ENCODE measurements at places on chromosomes 4 and X. TPM values are rescaled to one million over a fixed set of nuclear protein-coding genes. Genes with fewer than 3 reads are reported as not detected.

Gene SHROOM2
- 11.8 TPM for total RNA-seq

Gene EGFL6
- not detected for total RNA-seq

Gene S100G
- not detected for total RNA-seq

Gene DHRSX
- 27.1 TPM for total RNA-seq

Gene TAPT1
- total RNA-seq: 19.9 TPM

Gene MCUB
- total RNA-seq: 35.2 TPM

Gene PNMA6E
- total RNA-seq: not detected

DNA sequence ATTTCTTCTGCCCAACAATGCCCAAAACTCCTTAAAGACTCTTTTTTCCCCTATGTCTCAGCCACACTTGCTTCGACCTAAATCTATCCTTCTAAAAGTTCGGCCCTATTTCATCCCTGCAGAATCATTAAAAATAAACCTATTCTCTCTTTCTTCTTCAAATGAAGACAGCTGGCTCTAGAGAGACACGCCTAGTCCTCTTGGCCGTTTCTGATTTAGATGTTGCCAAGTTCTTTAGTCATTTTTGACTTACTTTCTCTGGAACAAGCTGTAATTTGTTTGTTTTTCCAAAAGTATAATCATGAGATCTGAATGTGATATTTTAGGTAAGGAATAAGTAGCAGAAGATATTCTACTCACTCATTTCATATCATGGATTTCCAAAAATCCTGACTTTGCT is 211.6 kb downstream of the CENPC start:
- no peak for DNase-seq
- H3K36me3 ChIP-seq: no peaks in the 10 kb centered on the region
- H3K4me1 ChIP-seq: no peaks in the 10 kb centered on the region
- H3K27me3 ChIP-seq: peaks cover 3% of the 10 kb centered on the region

GRCh38 chr4:183142571-183143550 is 43.8 kb downstream of the WWC2 start:
- peaks cover 18% of the 10 kb centered on the region for H3K4me1 ChIP-seq
- no peak overlapping the region for H3K4me3 ChIP-seq
- H3K36me3 ChIP-seq: no peaks in the 10 kb centered on the region
- H3K27me3 ChIP-seq: no peaks in the 10 kb centered on the region
- no peak overlapping the region for H3K27ac ChIP-seq

DNA sequence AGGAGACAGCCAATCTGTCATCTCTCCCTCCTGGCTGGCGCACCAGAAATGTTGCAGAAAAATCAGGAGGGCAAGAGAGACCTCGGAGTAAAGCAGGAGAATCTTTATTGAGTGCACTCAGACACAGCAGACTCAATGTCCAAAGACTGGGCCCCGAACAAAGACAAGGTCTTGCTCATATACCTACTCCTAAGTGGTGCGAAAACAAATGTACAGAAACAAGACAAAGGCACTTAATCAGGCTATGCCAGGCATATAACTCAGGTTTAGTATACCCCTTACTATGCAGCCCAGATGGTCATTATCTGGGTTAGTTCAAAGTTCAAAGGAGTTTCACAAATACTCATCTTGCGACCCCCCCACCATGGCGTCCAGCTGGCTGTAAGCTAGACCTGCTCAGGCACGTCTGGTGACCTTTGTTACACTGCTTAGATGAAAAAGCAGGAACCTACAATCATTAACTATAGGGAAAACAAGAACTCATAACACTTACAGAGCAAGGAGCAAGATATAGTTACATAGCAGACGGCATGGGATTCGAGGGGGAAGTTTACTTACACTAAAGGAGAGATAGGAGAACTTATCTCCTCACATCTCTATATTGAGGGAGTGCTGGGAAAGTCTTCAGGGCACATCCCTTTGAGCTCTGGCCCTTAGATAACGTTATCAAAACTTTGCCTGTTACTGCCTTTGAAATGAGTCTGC is 27.5 kb downstream of the SULT1E1 start:
- no peak overlapping the region for H3K4me3 ChIP-seq
- H3K27ac ChIP-seq: no peak overlapping the region
- no peaks in the 10 kb centered on the region for H3K36me3 ChIP-seq
- peaks cover 15% of the 10 kb centered on the region for H3K4me1 ChIP-seq

DNA sequence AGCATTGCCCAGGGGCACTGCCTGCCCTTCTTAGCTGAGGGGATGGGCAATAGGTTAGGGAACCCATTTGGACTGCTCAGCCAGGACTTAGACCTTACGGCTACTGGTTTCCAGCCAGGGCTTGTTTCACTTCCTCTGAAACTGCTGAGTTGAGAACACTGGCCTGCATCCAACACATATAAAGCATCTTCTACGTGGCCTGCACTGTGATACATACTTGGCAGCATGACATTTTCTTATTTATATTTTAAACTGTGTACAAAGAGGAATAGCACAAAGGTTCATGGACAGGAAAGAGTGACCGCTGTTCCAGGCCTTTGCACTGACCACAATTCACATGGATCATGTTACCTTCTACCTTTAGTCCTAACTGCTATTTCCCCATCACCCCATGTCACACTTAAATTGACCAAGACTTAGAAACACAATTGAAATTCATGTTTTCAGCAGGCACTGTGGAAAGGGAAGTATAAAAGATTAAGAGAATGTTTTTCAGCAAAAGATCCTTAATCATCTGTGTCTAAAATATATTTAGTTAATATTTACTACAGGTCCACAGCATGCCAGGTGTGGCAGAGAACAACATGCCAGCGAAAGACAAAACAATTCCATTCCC is 43.7 kb downstream of the NLGN4X start:
- H3K36me3 ChIP-seq: no peaks in the 10 kb centered on the region
- no peak for DNase-seq
- H3K4me3 ChIP-seq: no peak overlapping the region

DNA sequence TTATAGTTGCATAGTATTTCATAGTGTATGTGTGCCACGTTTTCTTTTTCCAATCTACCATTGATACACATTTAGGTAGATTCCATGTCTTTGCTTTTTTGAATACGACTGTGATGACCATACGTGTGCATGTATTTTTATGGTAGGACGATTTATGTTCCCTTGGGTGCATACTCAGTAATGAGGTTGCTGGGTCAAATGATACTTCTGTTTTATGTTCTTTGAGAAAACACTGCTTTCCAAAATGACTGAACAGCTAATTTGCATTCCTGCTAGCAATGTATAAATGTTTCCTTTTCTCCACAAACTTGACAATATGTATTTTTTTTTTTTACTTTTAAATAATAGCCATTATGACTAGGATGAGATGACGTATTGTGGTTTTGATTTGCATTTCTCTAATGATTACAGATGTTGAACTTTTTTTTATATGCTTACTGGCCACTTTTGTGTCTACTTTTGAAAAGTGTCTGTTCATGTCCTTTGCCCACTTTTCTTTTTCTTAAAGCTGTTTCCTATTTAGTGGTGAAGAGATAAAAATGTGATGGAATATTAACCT is 969.5 kb upstream of the NDST4 start:
- no peaks in the 10 kb centered on the region for H3K36me3 ChIP-seq
- DNase-seq: no peak

GRCh38 chr4:100360211-100360610 is 157.6 kb downstream of the EMCN start:
- H3K27ac ChIP-seq: no peak overlapping the region
- no peak for DNase-seq
- H3K4me1 ChIP-seq: peaks cover 14% of the 10 kb centered on the region
- no peak overlapping the region for H3K4me3 ChIP-seq
- H3K27me3 ChIP-seq: no peaks in the 10 kb centered on the region

DNA sequence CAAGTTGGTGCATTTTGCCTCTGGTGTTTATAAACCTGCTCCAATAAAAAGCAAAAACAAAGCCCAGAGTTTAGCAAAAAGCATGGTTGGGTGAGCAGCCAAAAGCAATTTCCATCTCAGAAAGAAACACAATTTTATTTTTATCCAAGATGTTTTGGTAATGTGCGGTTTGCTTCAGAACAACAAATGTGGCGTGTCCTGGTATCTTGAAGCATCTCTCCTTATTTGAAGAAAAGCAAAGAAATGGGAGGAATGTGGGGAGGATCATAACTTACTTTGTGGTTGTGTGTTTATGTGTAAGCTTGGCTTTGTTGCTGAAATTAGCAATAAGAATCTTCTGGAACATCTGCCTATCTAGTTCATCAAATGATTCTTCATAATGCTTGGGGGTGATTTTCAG is 88.3 kb upstream of the DDX3X start:
- no peaks in the 10 kb centered on the region for H3K27me3 ChIP-seq
- H3K27ac ChIP-seq: no peak overlapping the region
- no peaks in the 10 kb centered on the region for H3K4me1 ChIP-seq
- no peak overlapping the region for H3K4me3 ChIP-seq

DNA sequence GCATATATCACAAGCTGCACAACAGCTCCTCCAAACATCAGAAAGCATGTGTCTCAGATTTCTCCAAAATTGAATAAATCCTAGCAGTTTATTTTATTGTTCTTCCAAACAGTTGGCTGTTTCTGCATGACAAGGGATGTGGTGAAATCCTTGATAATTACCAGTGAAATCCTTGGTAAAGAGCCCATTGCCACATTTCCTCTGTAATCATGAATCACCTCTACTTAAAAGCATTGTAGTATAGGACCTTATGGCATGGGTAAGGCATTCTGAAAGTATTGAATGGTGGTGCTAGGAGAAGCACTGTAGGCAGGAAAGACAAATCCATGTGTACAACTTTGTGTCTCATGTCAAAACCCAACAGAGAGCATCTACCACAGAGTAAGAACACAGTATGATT is 135.8 kb upstream of the NDST3 start:
- no peaks in the 10 kb centered on the region for H3K27me3 ChIP-seq
- no peaks in the 10 kb centered on the region for H3K4me1 ChIP-seq
- DNase-seq: no peak
- H3K36me3 ChIP-seq: no peaks in the 10 kb centered on the region
- no peak overlapping the region for H3K27ac ChIP-seq
- H3K4me3 ChIP-seq: no peak overlapping the region

- no peaks in the 10 kb centered on the region for H3K36me3 ChIP-seq
- no peak for DNase-seq
- no peak overlapping the region for H3K27ac ChIP-seq
- no peak overlapping the region for H3K4me3 ChIP-seq
- H3K27me3 ChIP-seq: no peaks in the 10 kb centered on the region
Observed at GRCh38 chrX:41452565-41453356, 5.6 kb downstream of the NYX start.

DNA sequence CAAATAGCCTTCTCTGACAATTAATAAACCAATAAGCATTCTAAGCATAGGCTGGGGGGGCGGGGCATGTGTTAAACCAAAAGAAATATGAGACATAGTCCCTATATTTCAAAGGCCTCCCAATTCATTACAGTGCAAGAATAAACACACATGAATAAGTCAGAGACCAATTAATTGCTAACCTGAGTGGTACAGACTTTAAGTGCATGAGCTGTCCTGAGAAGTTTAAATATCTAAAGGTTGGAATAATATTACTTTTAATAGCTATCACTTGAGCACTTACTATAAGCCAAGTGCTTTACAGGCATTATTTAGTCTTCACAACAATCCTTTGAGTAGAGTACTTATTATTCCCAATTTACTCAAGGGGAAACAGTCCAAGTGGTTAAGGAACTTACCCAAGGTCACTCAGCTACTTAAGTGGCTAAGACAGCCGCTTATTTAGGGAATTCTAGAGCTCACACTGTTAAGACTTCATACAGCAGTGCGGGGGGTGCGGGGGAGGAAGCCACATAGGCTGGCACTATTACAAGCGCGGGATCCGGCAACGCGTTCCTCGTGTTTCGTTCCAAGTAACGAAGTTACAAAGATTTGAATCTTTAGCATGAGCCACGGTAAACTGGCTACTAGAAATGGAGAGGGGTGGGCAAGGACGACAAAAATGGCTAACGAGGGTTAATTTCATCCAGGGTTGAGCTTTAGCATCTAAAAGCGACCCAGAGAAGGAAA is 1.4 kb downstream of the THOC2 start:
- peak overlapping the region; percentile 87 for H3K27ac ChIP-seq
- no peaks in the 10 kb centered on the region for H3K36me3 ChIP-seq
- H3K27me3 ChIP-seq: no peaks in the 10 kb centered on the region
- peak; percentile 47 for DNase-seq
- peak overlapping the region; percentile 74 for H3K4me3 ChIP-seq
- peaks cover 27% of the 10 kb centered on the region for H3K4me1 ChIP-seq

GRCh38 chr4:15779306-15779705 is 1.2 kb downstream of the CD38 start:
- H3K36me3 ChIP-seq: no peaks in the 10 kb centered on the region
- no peak overlapping the region for H3K27ac ChIP-seq
- DNase-seq: peak; percentile 60
- H3K4me1 ChIP-seq: peaks cover 15% of the 10 kb centered on the region
- peak overlapping the region; percentile 35 for H3K4me3 ChIP-seq

DNA sequence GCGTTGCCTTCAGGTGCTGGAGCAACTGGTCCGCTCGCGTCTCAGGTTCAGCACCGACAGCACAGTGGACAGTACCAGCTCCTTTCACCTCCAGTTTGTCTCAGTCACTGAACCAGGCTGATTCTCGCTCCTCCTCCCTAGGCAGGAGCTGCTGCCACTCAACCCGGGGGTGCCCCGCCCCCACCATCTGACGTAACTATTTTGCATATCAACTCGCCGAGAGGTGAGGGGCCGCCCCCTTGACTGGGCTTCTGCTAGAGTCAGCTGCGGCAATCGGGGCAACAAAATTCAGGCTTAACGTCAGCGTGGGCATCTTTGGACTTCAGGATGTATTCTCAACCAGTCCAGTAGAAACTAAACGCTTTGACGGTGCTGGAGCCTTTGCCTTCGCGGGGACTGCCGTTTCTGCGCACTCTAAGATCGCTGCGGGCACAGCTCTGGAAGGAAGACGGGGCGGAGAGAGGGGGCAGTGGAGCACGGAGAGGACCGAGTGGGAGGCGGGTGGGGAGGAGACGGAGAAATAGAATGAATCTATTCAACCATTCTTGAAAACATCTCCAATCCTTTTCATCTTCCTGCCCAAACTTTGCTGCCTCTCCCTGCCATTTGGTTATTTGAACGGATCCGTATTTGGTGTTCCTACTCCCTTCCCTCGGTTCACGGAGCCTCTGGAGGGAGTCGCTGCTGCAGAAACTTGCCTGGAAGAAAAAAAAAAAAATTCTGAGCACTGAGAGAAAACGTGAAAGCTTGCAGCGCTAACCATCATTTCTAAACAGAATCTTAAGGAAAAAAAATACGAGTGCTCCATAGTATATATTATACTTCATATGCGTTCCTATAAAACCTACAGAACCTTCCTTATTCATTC is at the start of gene FSTL5:
TSS of gene FSTL5 (minus strand) at position 109 of the 868 bp plus-strand sequence. CDS start 52,604 bp downstream, outside the sequence.
- peak within 1 kb of the TSS; percentile 79 for H3K4me3 ChIP-seq
- peak within 1 kb of the TSS; percentile 5 for H3K27ac ChIP-seq
- H3K27me3 ChIP-seq: peaks cover 1% of the 10 kb centered on the region
- H3K36me3 ChIP-seq: no peaks in the 10 kb centered on the region
- DNase-seq: peak; percentile 82
- H3K4me1 ChIP-seq: peaks cover 13% of the 10 kb centered on the region

GRCh38 chrX:17056868-17057608 is 110.6 kb downstream of the REPS2 start:
- H3K27ac ChIP-seq: no peak overlapping the region
- H3K4me3 ChIP-seq: no peak overlapping the region
- no peaks in the 10 kb centered on the region for H3K27me3 ChIP-seq
- H3K36me3 ChIP-seq: no peaks in the 10 kb centered on the region
- peaks cover 4% of the 10 kb centered on the region for H3K4me1 ChIP-seq

GRCh38 chr4:88672987-88673386 is 24.6 kb downstream of the NAP1L5 start:
- no peak overlapping the region for H3K4me3 ChIP-seq
- no peak overlapping the region for H3K27ac ChIP-seq
- H3K4me1 ChIP-seq: no peaks in the 10 kb centered on the region
- peaks cover under 1% of the 10 kb centered on the region for H3K36me3 ChIP-seq

Measured in endothelial cell of umbilical vein (primary cell).